ENCODE measurements at places on chromosomes 6 and 20. TPM values are rescaled to one million over a fixed set of nuclear protein-coding genes. Genes with fewer than 3 reads are reported as not detected.

- H3K4me1 ChIP-seq, result peaks cover 99% of the 10 kb centered on the region
- DNase-seq, result no peak
- peak overlapping the region; percentile 87 for H3K4me3 ChIP-seq
- no peaks in the 10 kb centered on the region for H3K36me3 ChIP-seq
- peak overlapping the region; percentile 91 for H3K27ac ChIP-seq
Measured at GRCh38 chr6:13429406-13429753, 58.0 kb downstream of the GFOD1 start.

GRCh38 chr6:28657381-28657768 is 131.7 kb downstream of the GPX5 start:
- peaks cover 10% of the 10 kb centered on the region for H3K4me1 ChIP-seq
- no peak for DNase-seq
- no peak overlapping the region for H3K4me3 ChIP-seq

DNA sequence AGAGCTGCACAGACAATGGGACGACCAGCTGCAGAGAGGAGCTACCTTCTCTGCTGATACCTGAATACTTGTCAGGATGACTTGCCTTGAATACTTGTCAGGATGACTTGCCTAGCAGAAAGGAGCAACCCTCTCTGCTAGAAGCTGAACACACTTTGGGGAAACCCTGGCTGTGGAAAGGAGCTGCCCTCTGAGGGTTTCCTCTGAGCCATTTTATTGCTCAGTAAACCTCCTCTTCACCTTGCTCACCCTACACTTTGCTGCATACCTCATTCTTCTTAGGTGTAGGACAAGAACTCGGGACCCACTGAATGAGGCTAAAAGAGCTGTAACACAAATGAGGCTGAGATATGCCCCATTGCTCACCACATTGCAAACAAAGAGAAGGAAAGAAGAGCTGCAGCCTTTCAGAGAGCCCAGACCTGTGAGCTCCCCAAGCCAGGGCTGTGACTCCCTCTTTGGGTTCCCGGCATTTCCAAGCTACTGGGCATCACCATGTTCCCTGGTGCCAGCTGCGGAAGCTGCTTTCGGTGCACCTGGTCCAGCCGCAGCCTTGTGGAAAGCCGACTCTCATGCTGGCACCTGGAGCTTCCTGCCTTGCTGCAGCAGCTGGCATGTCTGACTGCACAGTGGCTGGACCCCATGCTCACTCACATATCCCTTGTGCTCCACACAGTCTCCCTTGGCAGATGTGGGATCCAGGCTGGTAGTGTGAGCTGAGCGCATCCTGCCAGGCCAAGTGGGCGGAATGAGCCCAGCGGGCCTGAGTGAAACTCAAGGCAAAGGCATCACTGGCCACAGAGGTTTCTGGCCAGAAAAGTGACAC is 106.7 kb upstream of the AHI1 start:
- H3K27me3 ChIP-seq, result no peaks in the 10 kb centered on the region
- H3K27ac ChIP-seq, result no peak overlapping the region
- no peaks in the 10 kb centered on the region for H3K4me1 ChIP-seq
- DNase-seq, result no peak
- no peaks in the 10 kb centered on the region for H3K36me3 ChIP-seq

GRCh38 chr20:49699200-49699992 is 14.3 kb downstream of the B4GALT5 start:
- no peak overlapping the region for H3K4me3 ChIP-seq
- peaks cover 2% of the 10 kb centered on the region for H3K27me3 ChIP-seq
- H3K4me1 ChIP-seq, result peaks cover 77% of the 10 kb centered on the region
- H3K27ac ChIP-seq, result peak overlapping the region; percentile 46
- no peak for DNase-seq

DNA sequence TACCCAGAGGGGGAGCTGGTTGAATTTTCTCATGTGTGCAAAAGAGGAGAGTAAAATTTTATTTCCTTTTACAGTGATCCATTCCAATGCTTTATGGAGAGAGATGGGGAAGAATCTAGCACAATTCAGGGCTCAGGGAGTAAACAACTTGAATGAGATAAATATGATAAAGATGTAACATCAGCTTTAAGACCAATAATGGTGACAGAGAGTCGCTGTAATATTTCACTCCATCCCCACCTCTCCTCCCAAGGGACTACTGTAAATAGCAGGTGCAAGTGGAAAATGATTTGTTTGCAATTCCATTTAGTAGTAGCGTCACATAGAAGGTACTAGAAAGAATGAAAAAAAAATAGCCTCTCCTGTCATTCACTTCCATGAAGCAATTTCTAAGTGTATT is 4.8 kb downstream of the CRISP3 start:
- no peak overlapping the region for H3K4me3 ChIP-seq
- H3K27me3 ChIP-seq, result no peaks in the 10 kb centered on the region
- no peaks in the 10 kb centered on the region for H3K36me3 ChIP-seq
- DNase-seq, result no peak

DNA sequence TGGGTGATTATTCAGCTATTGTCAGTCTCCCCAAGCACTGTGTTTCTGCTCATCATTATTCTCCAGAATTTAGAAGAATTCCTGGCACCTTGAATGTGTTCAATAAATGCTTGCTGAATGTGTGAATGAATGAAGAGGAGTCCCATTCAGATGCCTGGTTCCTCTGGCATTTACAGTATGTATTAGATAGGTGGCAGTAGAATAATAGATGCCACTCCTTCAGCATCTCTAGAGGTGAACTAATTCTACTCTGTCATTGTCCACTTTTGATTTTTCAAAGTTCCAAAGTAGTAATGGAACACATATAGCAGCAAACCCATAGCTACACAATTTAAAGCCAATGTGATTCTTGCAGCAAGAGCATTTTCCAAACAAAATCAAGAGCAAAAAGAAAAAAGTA is 118.9 kb upstream of the CEP162 start:
- H3K4me3 ChIP-seq, result no peak overlapping the region
- no peak for DNase-seq
- H3K27ac ChIP-seq, result no peak overlapping the region
- no peaks in the 10 kb centered on the region for H3K27me3 ChIP-seq
- H3K36me3 ChIP-seq, result no peaks in the 10 kb centered on the region

DNA sequence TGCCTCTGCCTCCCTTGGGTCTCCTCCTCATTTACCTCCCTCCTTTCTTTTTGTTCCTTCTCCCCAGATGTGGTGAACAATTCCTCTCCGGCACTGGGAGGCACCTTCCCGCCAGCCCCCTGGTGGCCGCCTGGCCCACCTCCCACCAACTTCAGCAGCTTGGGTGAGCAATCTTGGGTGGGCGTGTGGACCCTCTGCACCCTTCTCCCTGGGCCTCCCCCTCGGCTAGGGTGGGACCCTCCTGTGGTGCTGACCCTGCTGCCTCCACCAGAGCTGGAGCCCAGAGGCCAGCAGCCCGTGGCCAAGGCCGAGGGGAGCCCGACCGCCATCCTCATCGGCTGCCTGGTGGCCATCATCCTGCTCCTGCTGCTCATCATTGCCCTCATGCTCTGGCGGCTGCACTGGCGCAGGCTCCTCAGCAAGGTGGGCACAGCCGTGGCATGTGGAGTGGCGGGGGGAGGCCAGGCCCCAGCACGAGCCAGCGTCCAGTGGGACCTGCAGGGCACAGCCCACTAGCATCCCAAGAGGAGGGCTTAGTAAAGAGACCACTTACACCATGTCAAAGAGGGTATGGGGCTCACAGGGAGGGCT is 8.8 kb downstream of the DDR1 start:
- H3K4me1 ChIP-seq, result no peaks in the 10 kb centered on the region
- peaks cover 23% of the 10 kb centered on the region for H3K36me3 ChIP-seq
- DNase-seq, result no peak
- H3K27ac ChIP-seq, result no peak overlapping the region

DNA sequence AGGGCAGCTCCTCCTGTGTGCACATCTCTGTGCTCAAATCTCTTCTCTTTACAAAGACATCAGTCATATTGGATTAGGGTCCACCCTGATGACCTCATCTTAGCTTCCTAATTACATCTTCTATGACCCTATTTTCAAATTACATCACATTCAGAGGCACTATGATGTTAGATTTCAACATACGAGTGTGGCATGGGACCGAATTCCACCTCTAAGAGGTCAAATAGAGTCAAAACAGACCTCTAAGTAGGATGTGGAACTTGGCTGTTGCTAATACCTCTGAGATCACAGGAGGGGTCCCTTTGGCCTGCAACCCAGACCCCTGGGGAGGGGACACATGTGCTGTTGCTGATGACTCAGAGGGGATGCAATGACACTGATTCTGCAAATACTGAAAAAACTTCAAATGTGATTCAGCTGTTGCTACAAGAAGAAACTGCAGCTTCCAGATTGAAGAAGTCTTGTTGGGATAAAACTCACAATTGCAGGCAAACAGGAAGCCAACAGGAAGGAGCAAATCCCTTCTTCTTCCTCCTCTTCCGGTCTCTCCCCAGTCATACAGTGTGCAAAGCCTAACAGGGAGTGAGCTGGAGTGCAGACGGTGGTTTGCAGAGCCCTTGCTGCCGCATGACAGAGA is 216.2 kb downstream of the MYLK4 start:
- H3K4me3 ChIP-seq, result no peak overlapping the region
- no peaks in the 10 kb centered on the region for H3K36me3 ChIP-seq
- H3K27me3 ChIP-seq, result peaks cover 2% of the 10 kb centered on the region
- DNase-seq, result no peak
- H3K4me1 ChIP-seq, result no peaks in the 10 kb centered on the region

GRCh38 chr20:57240581-57241362 is 25.7 kb downstream of the BMP7 start:
- DNase-seq, result no peak
- no peaks in the 10 kb centered on the region for H3K36me3 ChIP-seq
- H3K4me3 ChIP-seq, result no peak overlapping the region
- peaks cover 7% of the 10 kb centered on the region for H3K27me3 ChIP-seq
- no peak overlapping the region for H3K27ac ChIP-seq

DNA sequence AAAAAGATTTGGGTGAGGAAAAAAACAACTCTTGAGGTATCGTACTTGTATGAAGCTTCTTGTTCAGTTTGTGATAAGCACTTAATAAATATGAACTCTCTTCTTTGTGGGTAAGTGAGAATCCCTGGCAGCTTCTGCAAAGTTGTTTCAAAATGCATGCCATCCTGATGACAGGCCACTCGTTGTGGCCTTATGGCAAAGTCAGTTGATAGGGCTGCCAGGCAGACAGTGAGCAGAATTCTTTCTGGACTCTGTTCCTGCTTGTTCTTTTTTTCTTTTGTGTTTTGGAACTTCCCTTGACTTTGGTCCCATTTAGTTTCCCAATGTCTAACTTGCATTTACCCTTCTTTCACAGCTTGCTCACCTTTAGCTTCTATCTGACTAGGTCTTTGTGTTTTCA is 983.5 kb upstream of the FLRT3 start:
- H3K27ac ChIP-seq, result no peak overlapping the region
- no peaks in the 10 kb centered on the region for H3K4me1 ChIP-seq
- no peaks in the 10 kb centered on the region for H3K27me3 ChIP-seq
- no peaks in the 10 kb centered on the region for H3K36me3 ChIP-seq
- no peak overlapping the region for H3K4me3 ChIP-seq

GRCh38 chr6:163288915-163289314 is 125.6 kb upstream of the QKI start:
- no peaks in the 10 kb centered on the region for H3K4me1 ChIP-seq
- DNase-seq, result no peak
- peaks cover 3% of the 10 kb centered on the region for H3K27me3 ChIP-seq
- H3K27ac ChIP-seq, result no peak overlapping the region

DNA sequence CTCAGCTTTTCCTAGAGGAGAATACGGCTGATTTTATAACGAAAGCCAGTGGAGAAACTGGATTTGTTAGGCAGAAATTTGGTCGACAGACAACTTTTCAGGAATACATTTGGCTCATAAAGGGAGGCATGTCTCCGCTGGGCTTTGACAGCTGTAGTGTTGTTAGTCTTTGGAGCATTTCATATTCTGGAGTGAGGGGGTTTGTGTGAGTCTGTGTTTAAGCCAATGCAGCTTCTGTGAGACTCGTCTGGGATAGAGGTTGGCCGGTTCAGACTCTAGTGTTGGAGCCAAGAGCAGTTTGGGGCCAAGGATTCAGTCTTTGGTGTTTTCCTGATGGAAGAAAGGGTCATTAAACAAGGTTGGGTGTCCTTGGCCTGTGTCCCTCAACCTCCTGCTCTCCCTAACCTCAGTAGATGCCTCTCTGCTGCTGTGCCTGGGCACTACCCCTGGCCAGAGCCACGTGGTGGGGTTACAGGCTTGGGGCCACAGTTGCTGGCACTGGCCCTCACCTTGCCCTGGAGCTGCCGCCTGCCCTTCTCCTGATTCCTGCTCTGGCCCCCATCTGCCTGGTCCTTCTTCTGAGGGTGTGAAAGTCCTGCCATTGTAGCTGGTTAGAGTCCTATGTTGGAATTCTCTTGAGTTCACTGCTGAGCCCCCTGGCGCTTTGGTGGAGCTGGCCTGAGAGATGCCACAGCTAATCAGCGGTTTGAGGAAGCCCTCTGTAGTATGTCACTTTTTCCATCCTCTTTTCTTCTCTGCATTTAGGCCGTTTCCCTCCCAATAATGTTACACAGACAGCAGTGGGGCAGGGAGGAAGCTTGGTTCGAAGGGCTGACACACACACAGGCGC is 6.9 kb downstream of the PTK7 start:
- no peak overlapping the region for H3K27ac ChIP-seq
- no peaks in the 10 kb centered on the region for H3K36me3 ChIP-seq
- H3K4me1 ChIP-seq, result no peaks in the 10 kb centered on the region
- no peak overlapping the region for H3K4me3 ChIP-seq

DNA sequence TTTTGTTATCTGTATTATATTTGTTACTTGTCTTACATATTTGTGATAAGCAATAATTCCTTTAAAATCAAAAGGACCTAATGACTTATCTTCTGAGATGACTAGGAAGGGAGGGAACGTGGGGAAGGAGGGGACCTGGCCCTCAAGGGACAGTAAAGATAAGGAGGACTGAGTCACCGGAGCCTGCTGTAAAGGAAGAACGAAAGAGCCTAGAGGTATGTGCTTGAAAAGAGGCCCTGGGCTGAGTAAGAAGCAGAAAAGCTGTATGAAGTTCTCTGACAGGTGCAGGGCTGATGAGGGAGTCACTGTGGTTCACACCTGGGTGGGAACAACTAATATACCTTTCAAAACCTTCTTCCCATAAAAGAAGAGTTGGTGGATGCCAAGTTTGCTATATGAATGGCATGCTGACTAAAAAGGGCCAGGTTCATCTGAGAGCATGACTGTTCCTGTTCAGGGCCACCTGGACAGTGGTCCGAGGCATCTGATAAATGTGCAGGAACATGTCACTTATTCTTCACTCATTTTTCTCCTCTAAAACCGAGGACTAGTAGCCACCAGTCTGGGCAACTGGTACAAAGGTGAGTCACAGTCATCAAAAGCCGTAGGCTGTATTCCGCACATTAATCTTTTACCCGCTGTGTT is 111.3 kb downstream of the TNFAIP3 start:
- peak overlapping the region; percentile 94 for H3K27ac ChIP-seq
- H3K27me3 ChIP-seq, result peaks cover 8% of the 10 kb centered on the region

DNA sequence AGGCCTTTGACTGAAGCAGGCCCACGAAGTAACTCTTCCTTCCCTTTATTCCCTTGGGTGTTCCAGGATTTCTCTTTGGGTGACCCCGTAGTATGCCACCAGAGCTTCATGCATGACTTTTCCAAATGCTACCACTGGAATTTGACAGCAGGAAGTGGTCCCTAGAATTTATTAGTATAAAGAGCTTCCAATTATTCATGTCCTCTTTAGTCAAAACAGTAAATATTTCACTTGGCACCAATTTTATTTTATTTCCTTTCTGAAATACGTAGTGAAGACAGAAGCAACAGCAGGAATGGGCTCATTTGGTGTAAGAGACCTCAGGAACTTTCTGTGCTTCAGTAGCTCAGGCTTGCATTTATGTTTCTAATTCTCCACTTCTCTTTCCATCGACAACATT is 151.3 kb downstream of the LCA5 start:
- H3K36me3 ChIP-seq, result no peaks in the 10 kb centered on the region
- no peak overlapping the region for H3K4me3 ChIP-seq
- no peak overlapping the region for H3K27ac ChIP-seq
- H3K4me1 ChIP-seq, result no peaks in the 10 kb centered on the region
- H3K27me3 ChIP-seq, result no peaks in the 10 kb centered on the region

The GLP1R gene
- polyA plus RNA-seq, result not detected

The SSR1 gene
- 247 TPM for polyA plus RNA-seq

The PAX1 gene
- not detected for polyA plus RNA-seq

The CFAP61 gene
- polyA plus RNA-seq, result not detected

The SLC35D3 gene
- 0.10 TPM for polyA plus RNA-seq

The APOBEC2 gene
- 0.50 TPM for polyA plus RNA-seq

All from immature natural killer cell (primary cell).